Activated T-helper 1 cell treated with Interleukin-2 at 50 U/mL for 16 hours (primary cell): ENCODE measurements at places on chromosomes 11 and 22.

GRCh38 chr11:65404210-65404609, 17.8 kb downstream of the FRMD8 start:
- DNase-seq: no peak

DNA sequence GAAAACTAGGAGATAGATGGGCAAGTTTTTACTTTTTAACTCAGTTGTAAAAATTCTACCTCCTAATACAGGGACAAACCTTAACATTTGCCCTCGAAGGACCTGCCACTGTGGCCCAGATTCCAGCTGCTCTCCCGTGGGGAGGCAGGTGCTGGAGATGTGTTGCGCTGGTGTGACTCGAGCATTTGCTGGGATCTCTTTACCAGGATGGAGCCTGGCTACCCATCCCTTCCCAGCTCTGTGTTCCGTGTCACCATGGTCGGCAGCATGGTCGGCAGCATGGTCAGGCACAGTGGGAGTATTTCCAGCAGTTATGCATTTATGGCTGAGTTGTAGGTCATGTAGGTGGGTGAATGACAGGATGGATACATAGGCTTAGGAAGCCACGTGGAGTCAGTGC, 41.1 kb downstream of the OTOG start:
- DNase-seq: no peak

- DNase-seq: no peak
Observed at GRCh38 chr11:19241260-19242178, 774 bp upstream of the E2F8 start.

DNA sequence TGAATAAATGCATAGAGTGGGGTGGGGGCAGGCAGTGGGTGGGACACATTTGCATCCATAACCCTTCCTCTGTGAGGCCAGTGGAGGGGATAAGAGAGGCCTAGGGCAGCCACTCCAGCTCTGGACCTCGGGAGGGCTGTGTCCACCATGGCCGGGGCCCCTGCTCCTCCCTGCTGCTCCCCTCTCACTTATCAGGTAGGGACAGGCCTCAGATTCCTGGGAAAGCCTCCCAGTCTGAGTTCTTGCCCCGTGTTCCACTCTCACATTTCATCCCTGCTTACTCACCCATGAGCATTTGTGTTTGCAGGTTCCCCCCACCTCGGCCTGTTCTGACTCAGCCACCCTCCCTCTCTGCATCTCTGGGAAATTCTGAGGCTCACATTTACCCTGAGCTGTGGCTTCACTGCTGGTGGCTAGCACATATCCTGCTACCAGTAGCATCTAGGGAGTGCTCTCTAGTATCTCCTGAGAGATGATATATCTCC, 128.7 kb upstream of the TOP3B start:
- no peak for DNase-seq

GRCh38 chr11:1202154-1202775, 20.6 kb upstream of the MUC5B start:
- DNase-seq: no peak

DNA sequence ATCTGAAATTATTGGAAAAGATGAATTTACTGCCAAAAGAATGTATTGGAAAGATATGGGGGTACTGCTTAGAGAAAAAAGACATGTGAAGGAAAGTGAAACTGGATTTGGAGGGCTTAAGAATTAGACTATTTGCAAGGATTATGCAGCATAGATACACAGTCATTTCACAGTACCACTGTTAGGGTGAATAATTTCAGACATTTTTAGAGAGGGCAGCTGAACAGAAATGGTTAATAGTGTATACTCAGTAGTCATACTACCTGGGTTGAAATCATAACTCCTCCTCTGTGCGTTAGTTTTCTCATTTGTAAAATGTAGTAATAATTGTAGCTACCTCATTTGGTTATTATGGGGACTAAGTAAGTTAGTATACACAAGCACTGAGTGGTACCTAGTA, 33.0 kb downstream of the GAS2 start:
- DNase-seq: no peak

- DNase-seq: no peak
Observed at GRCh38 chr22:48929276-48929790, 898.3 kb downstream of the BRD1 start.

GRCh38 chr11:14110629-14111028, 148.1 kb downstream of the SPON1 start:
- no peak for DNase-seq

DNA sequence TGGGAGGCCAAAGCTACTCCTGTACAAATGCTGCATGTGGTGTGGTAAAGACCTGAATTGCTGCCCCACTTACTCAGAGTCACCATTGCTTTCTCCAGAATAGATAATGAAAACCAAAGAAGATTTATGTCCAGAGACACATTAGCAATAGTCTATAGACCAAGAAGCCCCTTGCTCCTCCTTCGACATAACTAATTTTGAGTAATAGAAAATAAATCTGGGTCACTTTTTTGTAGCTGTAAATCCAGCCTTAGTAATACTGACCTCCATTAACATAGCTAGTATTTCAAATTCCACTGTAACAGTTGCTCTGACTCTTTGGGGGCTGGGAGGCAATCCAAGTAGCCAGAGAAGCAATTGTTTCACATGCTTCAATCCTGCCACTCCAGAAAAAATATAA, 145.9 kb downstream of the MAML2 start:
- no peak for DNase-seq

DNA sequence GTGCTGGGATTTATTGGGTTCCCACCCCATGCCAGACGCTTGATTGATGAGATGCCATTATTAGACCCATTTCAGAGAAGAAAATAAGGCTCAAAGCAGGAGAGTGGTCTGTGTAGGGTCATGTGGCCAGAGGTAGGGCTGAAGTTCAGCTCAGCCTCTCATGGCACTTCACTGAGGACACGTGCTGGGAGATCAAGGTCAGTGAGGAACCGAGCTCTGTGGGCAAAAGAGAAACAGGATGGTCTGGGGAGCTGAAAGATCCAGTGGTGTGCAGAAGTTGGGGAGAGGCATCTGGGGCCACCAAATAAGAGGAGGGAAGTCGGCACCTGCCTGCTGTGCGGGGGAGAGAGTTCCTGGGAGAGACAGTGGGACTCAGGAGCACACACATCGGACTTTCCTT, 19.6 kb downstream of the RHOD start:
- DNase-seq: no peak

GRCh38 chr11:33303541-33303940, 46.4 kb downstream of the HIPK3 start:
- no peak for DNase-seq

- no peak for DNase-seq
Observed at GRCh38 chr11:437228-437870, 4.5 kb downstream of the ANO9 start.

DNA sequence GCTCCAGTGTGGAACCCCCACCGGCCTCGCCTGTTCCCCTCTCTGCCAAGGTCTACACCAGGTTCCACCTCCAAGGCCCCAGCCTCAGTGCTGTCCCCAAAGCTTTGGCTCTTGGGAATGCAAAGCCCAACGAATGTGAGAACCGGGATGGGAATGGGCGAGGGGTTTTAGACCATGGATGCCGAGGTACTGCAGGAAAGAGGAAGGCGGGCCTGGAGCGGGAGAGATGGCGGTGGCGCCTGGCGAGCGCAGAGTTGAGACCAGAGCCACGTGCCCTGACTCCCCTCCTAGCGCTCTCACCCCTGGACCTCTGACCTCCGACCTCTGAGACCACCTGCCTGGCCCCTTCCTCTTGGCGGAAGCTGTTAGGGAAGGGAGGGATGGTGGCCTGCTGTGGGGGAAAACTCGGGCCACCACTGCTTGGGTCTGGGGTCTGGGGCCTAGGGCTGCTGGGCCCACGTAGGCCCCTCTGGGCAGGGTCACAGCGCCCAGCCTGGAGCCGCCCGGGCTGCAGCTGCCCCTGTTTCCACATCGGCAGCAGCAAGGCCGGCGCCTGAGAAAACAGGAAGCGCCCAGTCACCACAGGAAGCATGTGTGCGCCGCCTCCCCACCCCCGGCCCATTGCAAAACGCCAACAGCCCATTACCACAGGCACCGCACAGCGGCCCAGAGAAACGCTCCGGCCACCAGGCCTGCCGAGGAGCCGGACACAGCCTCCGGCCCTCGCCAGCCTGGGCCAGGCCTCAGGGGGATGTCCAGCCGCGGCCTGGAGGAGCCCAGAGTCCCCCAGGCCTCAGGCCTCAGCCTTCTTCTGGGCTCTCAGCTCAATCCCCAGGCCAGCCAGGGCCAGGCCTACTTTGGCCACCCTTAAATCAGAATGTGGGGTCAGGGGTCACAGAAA, 13.8 kb upstream of the SLC39A13 start:
- DNase-seq: peak; percentile 57
